ENCODE measurements at places on chromosomes 11 and 22. TPM values are rescaled to one million over a fixed set of nuclear protein-coding genes. Genes with fewer than 3 reads are reported as not detected.

DNA sequence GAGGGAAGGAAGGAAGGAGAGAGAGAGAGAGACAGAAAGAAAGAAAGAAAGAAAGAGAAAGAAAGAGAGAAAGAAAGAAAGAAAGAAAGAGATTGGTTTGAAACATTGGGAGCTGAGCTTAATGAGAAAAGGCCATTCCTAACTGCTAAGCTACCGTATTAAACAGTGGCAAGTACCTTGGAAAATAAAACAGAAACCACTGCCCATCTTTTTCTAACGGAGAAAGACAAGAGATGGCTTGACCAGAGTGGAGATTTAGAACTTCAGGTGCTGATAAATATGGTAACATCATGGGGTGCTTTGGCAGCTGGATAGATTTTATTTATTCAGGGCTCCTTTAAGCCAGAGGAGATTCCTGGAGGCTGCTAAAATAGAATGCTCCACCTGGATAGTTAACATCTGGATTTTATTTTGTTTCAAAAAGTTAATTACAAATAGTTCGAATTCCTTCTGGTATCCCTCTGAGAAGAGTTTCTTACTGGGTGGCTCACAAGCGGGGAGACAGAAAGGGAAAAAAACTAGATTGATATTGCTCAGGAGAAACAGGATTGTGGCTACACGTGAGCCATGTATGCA, 12.9 kb downstream of the TIMP3 start:
- DNase-seq: no peak

- peak; percentile 66 for DNase-seq
Observed at GRCh38 chr11:47083913-47084312, 92.8 kb downstream of the ARFGAP2 start.

GRCh38 chr22:48444320-48445112, 1383.2 kb downstream of the BRD1 start:
- DNase-seq: no peak

DNA sequence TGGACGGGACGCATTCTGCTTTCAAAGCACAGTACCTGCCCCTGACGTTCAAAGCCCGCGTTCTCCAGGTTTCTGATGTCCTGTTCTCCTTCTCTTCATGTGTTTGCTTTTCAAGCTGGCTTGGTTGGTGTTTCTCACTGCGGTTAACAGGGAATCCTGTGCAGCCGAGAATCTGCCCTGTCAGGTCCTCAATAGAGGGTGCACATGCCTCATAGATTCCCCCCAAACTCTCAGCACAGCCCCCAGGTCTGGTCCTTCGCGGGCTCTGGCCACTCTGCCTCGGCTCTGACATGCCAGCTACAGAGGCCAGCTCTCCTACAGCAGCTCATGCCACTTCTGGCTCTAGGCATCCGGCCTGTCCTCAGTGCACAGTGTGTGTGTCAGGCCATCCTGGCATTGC, 1343.8 kb downstream of the TBC1D22A start:
- DNase-seq: no peak

GRCh38 chr22:27877501-27877900, 41.6 kb downstream of the PITPNB start:
- no peak for DNase-seq

DNA sequence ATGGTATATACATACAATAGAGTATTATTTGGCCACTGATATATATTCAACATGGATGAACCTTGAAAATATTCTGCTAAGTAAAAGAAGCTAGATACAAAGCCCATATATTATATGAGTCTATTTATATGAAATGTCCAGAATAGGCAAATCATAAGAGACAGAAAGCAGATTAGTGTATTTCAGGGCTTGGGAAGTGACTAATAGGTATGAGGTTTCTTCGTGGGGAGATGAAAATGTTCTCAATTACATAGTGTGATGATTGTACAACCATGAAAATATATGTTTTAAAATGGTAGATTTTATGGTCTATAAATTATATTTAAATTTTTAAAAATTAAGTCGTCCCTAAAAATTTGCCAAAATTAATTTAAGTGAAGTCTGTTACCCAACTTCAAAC, 92.2 kb downstream of the STK33 start:
- DNase-seq: peak; percentile 28

DNA sequence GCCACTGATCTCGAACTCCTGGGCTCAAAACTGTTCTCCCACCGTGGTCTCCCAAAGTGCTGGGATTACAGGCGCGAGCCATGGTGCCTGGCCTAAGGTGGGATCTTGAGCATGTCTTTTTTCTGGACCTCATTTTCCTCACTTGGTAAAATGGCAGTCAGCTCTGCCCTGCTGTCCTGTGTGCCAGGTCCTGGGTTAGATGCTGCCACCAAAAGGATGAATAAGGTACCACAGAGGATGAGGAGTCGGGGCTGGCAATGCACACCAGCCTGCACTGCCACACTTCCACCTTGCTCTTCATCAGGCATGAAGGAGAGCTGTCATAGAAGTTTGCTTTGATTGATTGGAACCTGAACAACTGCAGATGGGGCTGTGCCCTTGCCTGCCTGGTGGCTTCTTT, 32.3 kb downstream of the ACO2 start:
- DNase-seq: no peak

DNA sequence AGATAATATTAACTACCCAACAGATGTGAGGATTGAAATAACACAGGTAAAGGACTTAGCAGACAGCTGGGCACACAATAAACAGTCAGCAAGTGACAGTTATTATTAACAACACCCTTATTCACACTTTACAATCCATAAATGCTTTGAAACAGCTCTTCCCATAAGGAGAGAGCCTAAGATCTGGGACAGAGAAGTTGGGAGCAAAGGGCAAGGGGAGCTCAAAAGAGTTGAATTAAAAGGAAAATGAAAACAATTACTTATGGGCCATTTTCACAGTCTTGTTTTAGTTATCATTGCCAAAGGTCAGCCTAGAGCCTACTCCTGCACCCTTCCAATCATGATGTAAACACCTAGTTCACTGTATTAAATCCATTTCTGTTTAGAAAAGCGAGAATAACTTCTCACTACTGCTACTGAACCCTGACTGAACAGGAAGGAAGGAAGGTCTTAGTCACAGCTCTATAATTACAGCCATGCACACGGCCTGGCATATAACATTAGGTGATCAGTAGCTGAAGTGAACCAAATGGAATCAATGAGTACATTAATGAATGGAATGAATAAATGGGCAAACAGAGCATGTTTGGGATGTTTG, 111.3 kb downstream of the PLEKHA7 start:
- peak; percentile 35 for DNase-seq

DNA sequence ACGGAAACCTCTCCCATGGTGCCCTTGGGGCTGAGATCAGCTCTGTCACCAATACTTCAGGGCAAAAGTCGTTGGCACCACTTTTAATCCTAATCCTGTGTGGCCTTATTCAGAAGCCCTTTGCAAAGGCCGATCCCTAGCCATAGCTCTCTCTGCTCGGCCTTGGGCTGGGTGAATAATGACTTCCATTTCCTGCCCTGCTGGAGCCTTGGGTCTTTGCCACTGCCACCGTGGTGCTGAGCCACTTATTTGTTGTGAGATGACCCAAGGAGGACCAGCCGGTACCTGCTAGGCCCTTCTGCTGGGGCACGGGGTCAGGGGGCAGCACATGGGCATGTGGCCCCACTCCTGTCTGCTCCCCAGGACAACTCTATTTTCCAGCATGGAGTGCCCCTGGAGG, 188.2 kb downstream of the ST3GAL4 start:
- DNase-seq: no peak

DNA sequence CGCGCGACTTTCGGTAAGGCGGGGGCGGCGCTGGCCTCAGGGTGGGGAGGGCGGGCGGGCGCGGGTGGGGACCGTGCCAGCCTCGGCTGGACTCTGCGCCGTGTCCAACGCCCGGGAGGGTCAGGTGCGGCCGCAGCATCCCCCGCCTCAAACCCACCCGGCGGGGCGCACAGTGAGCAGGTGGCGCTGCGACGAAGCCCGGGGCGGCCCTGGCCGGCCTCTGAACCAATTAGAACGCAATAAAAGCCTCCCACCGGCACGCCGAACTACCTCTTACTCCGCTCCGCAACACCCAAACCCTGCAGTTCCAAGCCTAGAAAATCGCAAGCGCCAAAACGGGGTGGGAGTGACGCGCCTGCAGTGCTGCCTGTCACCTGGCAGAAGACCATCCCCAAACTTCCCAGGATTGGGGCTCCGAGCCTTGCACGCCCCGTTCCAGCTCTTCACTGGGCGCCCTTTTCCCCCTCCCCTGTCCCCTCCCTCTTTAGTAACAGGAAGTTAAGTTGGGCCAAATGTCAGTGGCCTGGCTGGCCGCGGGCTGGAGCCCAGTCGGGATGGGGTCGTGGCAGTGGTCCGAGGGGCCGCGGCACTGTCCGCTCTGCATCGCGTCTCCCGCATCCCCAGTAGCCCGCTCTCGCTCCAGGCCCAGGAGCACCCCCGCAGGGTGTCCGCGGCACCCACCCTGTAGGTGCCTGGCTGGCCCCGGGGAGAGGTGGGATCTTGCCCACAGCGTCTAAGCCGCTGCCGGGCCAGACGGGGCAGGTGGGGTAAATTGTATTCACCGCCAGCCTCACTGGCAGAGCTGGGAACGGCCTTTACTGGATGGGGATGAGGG, 541 bp downstream of the MICAL2 start:
- peak; percentile 37 for DNase-seq

DNA sequence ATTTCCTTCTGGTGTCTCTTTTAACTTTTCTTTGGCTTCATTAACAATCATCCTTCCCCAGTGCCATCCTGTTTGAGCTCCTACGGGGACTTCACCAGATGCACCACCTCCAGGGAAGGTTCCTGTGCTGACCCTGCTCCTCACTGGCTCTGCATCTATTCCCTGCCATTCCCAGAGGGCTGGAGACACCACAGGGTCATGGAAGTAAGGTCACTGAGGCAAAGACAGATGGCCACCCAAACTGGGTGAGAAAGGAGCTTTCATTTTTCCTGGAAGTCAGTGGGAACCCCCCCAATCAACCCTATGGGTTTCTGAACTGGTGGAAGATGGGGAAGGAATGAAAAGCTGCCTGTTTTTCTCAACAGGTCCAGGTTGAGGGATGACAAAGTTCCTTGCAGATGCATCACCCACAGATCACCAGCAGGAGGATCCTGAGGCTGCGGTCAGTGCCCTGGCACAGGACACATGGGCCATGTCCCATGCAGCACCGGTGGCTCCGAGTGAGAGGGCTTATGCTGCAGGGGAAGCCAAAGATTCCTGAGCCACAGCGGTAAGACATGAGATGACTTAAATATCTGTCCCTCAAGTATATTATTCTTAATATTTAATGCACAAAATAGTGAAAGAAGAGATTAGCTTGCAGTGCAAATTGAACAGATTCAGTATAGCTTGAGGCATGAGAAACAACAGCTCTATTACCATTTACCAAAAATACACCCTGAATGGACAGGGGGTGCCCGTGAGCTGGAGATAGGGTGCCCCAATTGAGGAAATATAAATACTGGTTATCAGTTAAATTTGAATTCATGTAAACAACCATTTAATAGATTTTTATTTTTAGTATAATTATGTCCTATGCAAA, 73.0 kb upstream of the VPREB1 start:
- peak; percentile 10 for DNase-seq

GRCh38 chr11:45662665-45663485, 2.5 kb downstream of the CHST1 start:
- peak; percentile 15 for DNase-seq

GRCh38 chr22:37267135-37267587, 15.1 kb upstream of the CYTH4 start:
- no peak for DNase-seq

DNA sequence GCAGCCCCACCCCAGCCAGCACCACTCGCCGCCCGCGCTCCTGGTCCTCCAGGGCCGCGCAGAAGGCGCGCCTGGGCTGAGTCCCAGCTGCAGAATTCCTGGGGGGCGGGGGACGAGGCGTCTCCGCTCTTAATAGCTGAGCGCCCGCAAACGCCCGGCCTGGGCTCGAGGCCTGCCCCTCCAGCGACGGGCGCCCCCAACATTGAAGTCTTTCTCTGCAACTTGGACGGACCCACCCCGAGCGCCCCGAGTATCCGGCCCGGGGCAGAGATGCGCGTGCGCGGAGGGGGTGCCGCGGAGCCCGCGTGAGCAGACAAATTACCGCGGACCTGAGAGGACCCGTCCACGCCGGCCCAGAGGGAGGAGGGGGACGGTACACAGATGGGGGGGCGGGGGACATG, 6.7 kb upstream of the SYT7 start:
- DNase-seq: no peak

- DNase-seq: peak; percentile 77
Observed at GRCh38 chr11:8719211-8719649, 36.6 kb downstream of the RPL27A start.

- no peak for DNase-seq
Observed at GRCh38 chr11:14584595-14584994, 59.0 kb upstream of the PDE3B start.

- peak; percentile 36 for DNase-seq
Observed at GRCh38 chr22:45997077-45997776, 20.3 kb upstream of the WNT7B start.

GRCh38 chr11:83508804-83509203, 222.6 kb upstream of the CCDC90B start:
- DNase-seq: no peak

TRIM48 gene
- not detected for total RNA-seq

ZNF202 gene
- 6.7 TPM for total RNA-seq

RCOR2 gene
- not detected for total RNA-seq

BRD1 gene
- total RNA-seq: 25.5 TPM

CHRM1 gene
- total RNA-seq: not detected

PRG2 gene
- total RNA-seq: not detected

C22orf31 gene
- not detected for total RNA-seq

IFITM1 gene
- total RNA-seq: 2.8 TPM

CABP7 gene
- not detected for total RNA-seq

PRODH gene
- 4.8 TPM for total RNA-seq

SHISAL1 gene
- 9.2 TPM for total RNA-seq

HEPACAM gene
- not detected for total RNA-seq

OR4A16 gene
- total RNA-seq: not detected

LARGE1 gene
- 7.5 TPM for total RNA-seq

DKK3 gene
- total RNA-seq: 299 TPM

IL18 gene
- 1.3 TPM for total RNA-seq

GAS2 gene
- 1.4 TPM for total RNA-seq

Measured in mammary epithelial cell (primary cell).